ENCODE measurements at places on chromosomes 7 and 10.

GRCh38 chr10:13396369-13396768 lies 48.3 kb upstream of the SEPHS1 start:
- no peak for DNase-seq

- no peak for DNase-seq
Observed at GRCh38 chr7:71096351-71096750, 35.6 kb upstream of the GALNT17 start.

- DNase-seq, result no peak
Observed at GRCh38 chr10:36778651-36779050, 346.7 kb upstream of the ANKRD30A start.

- DNase-seq, result no peak
Observed at GRCh38 chr10:109616359-109616980, 306.8 kb downstream of the XPNPEP1 start.

GRCh38 chr10:84292502-84292901 lies 35.9 kb upstream of the CCSER2 start:
- DNase-seq, result no peak

GRCh38 chr7:145884716-145885514 lies 231.7 kb upstream of the CNTNAP2 start:
- DNase-seq, result no peak

- no peak for DNase-seq
Observed at GRCh38 chr7:44603193-44603592, 3.2 kb upstream of the OGDH start.

DNA sequence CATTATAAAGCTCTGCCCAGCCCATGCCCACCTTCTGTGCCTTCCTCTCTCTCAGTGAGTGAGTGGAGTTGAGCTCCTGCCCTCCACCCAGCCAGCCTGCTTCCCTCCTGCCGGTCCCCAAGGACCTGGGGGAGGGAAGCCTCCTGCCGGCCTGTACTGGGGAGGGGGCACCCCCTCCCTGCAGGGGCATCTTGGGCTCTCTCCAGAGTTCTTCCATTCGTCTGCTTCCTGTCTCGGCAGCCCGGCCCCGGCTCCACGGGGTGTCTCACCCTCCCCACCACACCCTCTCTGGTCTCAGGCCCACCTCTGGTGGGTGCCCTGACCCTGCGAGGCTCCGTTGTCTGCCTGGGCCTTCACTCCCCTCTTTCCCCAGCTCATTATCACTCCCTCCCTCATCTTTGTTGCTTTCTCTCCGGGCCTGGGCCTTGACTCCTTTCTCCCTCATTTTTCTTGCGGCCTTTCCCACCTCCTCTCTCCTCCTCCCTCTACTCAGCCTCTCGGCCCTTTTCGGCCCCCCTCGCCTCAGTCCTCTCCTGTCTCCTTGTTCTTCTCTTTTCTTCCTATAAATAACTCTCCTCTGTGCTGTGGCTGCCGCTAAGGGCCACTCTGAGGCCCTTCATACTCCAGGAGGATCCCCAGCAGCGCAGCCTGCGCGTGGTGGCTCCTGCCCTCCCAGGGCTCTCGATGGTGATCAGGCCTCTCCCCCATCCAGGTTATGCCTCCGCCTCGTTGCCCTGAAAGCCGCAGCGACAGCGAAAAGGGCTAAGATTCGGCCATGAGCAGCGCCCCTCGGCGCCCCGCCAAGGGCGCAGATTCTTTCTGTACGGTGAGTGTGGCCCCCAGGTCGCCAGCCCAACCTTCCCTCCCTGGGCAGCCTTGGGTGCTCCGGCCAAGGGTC lies 2.1 kb downstream of the SLC4A2 start:
- no peak for DNase-seq

- DNase-seq, result no peak
Observed at GRCh38 chr10:21167288-21168010, 270.3 kb upstream of the NEBL start.

- no peak for DNase-seq
Observed at GRCh38 chr10:89503652-89504370, 31.6 kb downstream of the SLC16A12 start.

DNA sequence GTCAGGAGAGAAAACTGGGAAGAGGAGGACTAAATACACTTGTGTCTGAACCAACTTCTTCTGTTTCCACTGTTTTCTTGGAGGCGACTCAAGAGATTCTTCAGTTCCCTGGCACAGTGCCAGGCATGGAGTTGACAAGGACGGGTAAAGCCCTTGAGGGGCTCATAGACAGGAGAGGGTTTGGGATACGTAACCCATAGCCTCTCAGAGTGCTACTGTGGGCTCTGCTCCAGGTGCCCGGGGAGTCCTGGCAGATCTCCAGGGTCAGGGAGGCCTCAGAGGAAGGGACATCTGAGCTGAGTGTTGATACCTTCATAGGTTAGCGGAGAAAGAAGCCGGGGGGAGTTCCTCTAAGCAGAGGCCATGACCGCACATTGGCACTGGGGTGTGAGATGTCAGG lies 42.0 kb downstream of the GALNT17 start:
- DNase-seq, result no peak
